GM10248 (cell line): ENCODE measurements at places on chromosomes 11 and 22.
A peak's percentile ranks its signal among the peaks of the same experiment; 100 is the strongest.

- no peak for DNase-seq
Observed at GRCh38 chr11:115075356-115075755, 397.0 kb downstream of the NXPE2 start.

DNA sequence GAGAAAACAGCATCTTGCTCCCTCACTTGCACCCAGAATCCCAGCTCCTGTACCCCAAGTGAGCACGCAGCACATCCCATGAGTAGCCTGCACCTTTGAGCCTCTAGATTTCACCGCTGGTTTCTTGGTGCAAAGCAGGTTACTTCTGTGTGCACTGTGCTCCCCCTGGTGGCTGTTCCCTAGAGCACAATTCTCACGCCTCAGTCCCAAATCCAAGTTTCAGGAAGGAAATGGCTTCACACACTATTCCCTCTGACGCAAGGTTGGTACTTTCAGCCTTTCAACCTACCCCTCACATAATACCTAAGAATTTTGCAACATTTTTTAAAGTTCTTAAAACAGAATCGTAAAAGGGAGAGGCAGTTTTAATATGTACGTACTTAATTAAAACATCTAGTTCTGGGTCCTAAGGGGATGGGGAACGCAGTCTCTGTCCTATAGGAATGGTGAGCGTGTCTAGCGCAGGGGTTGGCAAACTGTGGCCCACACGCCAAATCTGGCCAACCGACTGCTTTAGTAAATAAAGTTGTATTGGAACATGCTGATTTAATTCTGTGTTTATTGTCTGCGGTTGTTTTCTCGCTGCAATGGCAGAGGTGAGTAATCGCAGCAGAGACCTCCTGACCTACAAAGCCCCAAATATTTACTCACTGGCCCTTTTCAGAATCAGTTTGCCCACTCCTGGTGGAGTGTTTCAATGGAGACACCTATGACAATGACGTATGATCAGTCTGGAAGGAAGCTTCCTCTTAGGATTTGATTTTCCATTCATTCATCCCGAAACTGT, 27.5 kb downstream of the DHCR7 start:
- DNase-seq: peak; percentile 53

DNA sequence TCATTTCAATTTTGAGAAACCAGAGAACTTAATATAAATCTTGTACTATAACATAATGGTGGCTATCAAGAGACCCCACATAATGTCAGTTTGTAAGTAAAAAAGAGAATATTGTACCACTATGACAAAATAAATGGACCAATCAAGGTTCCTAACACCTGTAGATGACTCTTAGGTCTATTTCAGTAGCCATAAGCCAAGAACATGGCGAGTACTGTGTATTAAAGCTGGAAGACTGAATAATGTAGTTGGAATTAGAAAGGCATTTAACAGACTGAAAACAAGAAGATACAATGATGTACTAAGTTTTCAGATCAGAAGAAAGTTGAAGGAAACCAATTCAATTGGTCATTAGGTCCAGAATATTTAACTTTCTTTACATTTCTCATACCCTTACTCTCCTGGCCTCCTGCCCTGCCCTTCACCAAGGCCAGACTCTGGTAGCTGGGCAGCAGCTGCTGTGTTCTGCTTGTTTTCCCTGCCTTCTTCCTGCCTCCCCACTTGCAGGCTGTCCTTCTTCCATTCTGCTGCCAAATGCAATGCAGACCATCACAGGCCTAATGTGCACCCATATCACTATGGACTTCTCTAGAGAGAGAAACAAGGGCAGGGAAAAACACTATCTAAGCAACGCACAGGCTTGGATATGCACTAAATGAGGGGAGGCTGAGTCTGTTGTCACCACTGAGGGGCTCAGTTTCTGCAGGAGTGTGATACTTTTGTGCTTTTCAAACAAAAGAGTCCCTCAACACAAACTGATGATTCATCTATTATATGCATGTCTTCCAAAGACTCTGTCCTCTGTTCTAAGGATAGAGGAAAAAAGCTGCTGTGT, 60.1 kb downstream of the RAB30 start:
- no peak for DNase-seq

GRCh38 chr22:22019659-22020424, 37.3 kb upstream of the TOP3B start:
- no peak for DNase-seq

GRCh38 chr11:83150450-83150849, 6.5 kb upstream of the PCF11 start:
- DNase-seq: no peak

DNA sequence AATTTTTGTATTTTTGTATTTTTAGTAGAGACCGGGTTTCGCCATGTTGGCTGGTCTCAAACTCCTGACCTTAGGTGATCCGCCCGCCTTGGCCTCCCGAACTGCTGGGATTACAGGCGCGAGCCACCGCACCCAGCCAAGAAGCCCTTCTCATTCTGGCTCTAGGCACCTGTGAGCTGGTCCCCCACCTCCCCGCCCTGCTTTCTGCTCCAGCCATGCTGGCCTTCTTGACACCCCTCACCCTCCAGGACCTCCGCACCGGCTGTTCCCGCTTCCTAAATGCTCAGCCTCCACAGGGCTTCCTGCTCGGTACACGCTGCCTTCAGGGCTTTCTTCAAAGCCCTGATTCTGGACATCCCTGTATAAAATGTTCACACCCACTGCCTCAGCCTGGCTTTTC, 5.5 kb upstream of the FXYD2 start:
- DNase-seq: no peak

DNA sequence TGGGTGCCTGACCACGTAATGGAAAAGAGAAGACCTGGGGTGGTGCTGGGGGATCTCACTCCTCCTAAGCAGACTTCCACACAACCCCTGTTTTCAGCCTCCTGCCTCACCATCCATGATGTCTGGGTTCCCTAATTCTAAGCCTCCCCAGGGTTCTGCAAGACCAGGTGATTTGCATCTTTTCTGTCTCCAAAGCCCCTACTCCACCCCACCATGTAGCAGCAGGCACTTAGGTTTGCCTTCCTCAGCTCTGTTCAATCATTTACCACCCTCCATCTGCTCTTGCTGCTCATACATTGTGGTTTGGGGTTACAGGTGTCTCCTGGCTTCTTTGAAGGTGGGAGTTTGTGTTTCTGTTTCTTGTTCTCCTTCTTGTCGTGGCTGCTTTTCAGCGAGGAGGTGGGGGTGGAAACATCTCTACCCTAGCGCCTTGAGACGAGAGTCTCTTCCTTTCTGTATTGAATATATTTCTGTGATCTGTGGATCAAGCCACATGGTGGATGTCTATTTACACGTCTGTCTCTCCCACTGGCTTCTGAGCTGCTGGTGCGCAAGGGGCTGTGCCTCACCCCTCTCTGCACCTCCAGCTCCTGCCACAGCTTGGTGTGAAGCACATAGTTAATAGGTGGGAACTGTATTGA, 6.6 kb upstream of the SSTR3 start:
- peak; percentile 85 for DNase-seq

GRCh38 chr11:11072067-11072466, 214.2 kb upstream of the ZBED5 start:
- DNase-seq: no peak

GRCh38 chr11:69300120-69301060, 6.4 kb downstream of the MYEOV start:
- DNase-seq: no peak

GRCh38 chr22:29090039-29090438, 17.2 kb downstream of the KREMEN1 start:
- DNase-seq: no peak

DNA sequence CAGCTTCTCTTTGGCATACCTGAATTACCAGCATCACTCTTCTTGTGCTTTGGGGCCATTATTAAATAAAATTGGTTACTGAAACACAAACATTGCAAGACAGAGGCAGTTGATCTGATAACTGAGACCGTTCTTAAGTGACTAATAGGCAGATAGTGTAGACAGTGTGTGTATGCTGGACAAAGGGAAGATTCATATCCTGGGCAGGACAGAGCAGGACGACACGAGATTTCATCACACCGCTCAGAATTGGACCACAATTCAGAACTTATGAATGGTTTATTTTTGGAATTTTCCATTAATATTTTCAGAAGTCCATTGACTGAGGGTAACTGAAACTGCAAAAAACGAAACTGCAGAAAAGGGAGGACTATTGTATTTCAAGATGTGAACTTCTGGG, 68.6 kb downstream of the LDLRAD3 start:
- DNase-seq: no peak

DNA sequence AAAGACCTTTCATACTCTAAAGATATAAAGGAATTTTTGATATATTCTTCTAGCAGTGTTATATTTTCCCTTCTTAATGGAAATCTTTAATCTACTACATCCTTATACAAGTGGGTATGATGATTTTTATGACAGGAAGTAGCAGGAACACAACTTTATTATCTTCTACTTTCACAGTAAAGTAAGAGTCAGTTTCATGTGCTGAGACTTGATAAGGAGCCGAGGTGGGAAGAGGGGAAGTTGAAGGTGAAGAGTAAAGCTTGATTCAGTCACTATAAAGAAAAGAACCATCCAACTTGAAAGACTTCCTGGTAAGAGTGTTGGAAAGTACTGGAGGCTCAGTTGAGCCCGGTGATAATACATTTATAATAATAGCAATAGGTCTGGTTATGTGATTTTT, 82.1 kb upstream of the PTH start:
- DNase-seq: no peak

DNA sequence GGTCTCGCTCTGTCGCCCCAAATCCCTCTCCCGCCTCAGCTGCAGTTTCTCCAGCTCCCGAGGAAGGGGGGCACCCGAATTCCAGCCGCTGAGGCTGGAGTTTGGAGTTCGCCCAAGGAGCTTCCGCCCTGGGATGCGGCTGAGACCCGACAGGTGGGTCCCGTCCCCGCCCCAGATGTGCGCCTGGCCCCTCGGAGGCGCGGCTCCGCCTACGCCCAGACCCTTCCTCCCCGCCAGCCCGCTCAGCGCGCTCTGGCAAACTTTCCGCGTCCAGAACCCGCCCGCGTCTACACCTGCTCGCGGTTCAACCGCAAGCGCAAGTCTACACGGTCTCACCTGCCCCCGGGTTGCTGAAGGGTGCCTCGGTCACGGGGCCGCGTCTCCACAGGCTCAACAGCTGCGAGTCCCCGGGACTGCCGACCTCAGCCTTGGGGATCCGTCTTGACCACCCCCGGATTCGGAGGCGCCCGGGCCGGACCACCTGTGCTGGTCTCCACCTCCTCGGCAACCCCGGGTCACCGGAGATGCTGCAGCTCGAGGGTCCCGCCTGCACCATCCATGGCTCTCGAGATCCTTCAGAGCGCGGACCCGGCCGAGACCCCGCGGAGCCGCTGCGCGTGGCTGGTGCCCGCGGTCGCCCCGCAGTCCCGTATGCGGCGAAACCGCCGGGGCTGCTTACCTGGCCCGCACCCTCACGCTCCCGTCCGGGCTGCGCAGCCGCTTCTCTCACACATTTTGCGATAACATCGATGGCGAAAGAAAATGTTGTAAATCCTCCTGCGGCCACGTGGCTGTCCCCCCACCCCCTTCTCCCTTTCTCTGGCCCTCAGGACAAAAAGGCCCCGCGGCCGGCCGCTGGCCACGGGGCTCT, 63.6 kb downstream of the NFAM1 start:
- no peak for DNase-seq

GRCh38 chr22:49365910-49366309, 461.8 kb downstream of the BRD1 start:
- no peak for DNase-seq

- DNase-seq: no peak
Observed at GRCh38 chr11:12541583-12542151, 132.6 kb upstream of the TEAD1 start.

DNA sequence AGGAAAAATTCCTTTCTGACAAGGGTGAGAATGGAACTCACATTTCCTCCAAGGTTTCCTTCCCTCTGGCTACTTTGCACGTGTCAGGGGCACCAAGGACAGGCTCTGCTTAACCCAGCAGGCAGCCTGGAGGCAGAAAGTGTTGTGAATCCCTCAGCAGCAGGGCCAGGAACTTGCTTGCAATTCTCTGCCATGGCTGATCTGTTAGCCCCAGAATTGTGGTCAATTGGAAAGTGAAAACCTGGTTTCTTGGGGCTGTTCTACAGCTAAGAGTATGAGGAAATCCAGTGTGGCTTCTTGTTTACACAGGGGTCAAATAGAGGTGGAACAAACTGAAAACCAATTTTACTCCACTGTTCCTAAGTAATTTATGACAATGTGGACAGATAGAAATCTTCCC, 38.3 kb upstream of the CEP295 start:
- peak; percentile 26 for DNase-seq

- DNase-seq: no peak
Observed at GRCh38 chr22:19385221-19385906, 46.2 kb downstream of the HIRA start.

DNA sequence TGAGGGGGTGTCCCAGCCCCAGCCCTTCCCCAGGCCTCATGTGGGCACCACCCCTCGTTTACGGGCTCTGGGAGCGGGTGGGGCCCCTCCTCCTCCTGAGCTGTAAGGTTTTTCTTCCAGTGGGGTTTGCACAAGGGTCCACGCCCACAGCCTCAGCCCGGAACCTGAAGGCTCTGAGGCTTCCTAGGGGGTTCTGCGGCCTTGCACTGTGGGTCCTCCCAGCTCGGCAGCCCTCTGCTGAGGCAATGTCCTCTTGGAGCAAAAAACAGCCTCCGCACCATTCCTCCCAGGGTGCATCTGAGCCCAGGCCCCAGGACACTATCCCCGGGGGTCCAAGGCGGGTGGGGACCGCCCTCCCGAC, 14.1 kb downstream of the H19 start:
- no peak for DNase-seq

DNA sequence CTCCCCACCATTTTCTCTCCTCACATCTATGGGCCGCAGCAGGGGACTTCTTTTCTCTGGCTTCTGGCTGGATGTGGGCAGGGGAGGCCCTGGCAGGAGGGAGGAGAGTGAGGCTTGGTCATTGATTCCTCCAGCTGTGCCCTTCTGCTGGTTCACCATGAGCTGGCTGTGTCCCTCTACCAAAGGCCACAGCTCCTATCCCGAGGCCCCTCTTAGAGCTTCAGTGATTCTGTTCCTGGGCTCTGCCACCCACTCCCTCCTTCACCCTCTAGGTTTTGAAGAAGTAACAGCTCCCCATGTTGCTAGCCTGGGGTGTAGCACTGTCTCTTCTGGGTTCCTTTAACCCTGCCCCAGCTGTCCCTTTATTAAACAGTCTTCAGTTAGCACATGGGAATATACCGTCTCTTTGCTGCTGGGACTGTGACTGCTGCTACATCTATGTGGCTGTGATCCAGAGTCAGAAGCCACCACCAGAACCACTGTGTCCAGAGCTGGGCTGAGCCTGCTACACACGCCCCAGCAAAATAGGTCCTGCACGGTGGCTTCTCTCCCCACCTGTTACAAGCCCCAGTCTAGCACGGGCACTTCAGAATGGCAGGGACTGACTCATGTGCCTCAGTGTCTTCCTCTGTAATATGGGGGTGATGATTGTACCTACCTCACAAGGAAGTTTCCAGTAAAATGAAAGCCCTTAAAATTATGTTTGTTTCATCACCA, 578 bp upstream of the PARVG start:
- DNase-seq: no peak
